Ureter (tissue), 1 donor: ENCODE measurements at places on chromosomes 7 and 10. TPM values are rescaled to one million over a fixed set of nuclear protein-coding genes. Genes with fewer than 3 reads are reported as not detected.

GIMAP4 gene
- total RNA-seq: 23.5 TPM

GRCh38 chr10:73650537-73651331 lies 5.1 kb downstream of the SYNPO2L start:
- DNase-seq: no peak

GRCh38 chr10:14563359-14563940 lies 211.2 kb downstream of the FAM107B start:
- no peak for DNase-seq

DNA sequence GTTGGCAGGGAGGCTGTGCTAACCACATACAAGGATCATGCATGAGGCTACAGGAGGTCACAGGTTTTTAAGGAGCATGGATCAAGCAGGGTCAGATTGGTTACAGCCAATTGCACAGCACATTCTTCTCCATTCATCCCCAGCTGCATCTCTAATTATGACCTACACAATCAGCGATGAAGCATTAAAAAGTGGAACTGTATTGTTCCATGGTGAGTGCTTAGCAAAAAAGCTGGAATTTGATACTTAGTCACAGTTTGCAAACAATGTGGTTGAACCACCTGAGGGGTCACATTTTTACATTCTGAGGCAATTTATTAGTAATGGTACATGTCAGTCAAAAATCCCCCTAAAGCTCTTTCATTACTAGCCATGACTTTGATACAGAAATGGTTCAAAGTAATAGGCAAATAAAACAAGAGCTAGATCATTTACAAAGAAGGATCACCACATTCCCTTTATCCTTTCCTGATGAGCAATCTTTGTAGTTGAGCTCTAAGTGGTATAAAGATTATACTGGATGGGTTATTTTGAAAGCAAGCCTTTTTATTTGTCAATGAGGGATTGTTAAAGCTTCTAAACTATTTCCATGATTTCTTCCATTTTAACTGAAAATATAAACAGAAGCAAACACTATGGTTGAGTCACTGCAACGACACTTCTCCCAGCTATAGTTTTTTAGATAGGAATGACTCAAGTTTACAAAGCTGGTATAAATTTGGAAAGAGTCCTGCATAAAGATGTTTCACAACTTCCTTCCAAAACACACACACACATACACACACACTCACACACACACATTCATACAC lies 217.8 kb upstream of the SEMA3A start:
- DNase-seq: no peak

GRCh38 chr7:39054731-39055130 lies 77.0 kb downstream of the POU6F2 start:
- DNase-seq: no peak

DNA sequence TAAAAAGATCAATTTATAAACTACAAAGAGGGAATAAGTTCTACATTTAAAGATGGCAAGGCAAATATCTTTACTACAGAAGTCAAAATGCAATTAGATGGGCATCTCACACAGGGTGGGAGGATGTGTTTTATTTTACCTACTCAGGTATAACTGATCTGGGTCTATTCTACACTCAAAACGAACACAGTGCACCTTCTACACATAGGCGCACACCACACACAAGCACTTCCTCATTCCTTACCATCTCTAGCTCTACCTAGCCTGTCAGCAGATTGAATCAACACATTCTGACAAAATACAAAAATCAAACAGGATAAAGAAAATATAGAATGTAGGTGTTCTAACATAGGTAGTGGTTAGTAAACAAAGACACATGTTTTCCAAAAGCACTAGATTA lies 64.8 kb downstream of the SGCE start:
- DNase-seq: no peak
